SJSA1 (cell line): ENCODE measurements at places on chromosomes 1 and 21. TPM values are rescaled to one million over a fixed set of nuclear protein-coding genes. Genes with fewer than 3 reads are reported as not detected.

OR6F1 gene
- not detected in 2 replicates for total RNA-seq

FCAMR gene
- not detected in 2 replicates for total RNA-seq

SHISAL2A gene
- not detected in 2 replicates for total RNA-seq

DNA sequence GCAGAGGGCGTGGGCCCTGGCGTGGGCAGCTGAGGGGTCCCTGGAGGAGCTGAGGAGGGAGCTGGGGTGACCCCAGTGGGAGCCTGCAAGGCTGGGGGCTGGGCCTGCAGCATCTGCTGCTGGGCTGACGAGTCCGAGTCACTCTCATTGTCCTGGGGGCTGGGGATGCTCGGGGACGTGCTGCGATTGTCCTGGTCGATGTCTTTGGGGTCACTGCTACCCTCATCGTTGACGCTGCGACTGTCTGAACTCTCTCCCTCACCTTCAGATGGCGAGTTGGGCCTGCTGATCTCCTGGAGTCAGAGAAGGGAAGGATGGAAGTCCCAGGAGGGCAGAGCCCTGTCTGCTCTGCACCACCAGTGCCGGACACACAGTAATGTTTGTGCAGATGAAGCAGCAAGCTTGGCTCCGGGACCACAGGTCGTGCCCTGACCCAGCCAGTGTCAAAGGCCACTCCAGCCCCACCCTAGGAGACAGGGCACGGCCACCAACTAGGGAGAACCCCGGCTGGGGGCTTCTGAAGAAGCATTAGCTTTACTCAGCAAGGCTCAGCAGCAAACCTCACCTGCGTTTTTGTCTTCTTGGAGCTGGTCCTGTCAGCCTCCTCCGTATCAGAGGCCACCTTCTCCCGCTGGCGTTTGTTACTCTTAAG lies 43.4 kb downstream of the SLC45A1 start:
- no peak for DNase-seq

DNA sequence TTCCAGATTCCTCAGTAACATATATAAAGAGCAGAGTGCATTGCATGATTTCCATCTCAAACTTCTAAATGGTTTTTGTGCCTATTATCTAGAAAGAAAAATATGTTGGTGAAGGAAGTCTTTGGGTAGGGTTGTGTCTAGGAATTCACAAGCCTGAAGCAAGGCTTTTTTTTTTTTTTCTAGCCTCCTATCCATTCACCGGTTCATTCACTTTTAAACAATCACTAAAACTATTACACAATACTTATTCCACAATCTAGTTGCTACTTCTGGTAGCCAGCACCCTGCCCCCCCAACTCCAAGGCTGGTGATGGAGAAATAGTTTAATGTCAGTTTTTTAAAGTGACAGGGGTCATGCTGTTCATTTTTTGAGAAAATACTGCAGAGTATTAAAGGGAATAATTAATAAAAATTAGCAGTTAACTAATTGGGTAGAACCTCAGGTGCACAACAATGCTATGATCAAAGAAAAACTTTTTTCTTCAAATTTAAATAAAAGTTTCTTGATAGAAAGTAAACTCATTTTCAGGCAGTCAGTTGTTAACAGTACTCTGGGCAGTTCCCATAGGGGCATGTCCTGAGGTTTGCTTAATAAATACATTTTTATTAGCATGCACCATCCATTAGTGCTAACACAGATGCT lies 10.9 kb downstream of the IRF2BP2 start:
- DNase-seq: no peak

DNA sequence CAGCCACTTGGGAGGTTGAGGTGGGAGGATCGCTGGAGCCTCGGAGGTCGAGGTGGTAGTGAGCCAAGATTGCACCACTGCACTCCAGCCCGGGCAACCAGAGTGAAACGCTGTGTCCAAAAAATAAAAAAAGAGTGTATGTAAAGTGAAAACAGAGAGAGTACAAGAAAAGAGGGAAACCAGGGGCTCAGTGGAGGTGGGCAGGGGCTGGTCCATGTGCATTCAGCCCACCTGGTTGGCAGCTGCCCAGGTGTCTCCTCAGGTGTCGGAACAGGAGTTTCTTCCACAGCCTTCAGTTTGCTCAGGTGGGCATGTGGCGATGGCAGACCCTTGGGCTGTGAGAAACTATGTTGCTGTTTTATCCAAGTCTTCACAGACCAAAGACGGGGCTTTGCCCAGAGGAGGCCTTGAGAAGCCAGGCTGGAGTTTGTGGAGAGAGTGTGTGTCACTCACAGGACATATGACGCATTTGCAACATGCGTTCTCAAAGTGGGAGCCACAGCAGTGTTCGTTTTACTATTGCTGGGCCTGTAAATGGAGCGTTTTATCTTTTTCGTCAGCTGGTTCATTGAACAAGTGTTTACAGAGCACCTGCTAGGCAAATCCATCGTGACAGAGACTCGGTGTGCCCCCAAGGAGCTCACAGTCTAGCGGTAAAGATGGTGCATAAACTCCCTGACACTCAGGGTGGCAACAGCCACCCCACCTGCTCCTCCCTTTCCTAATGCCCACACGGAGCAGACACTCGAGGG lies 22.4 kb upstream of the SAMD11 start:
- DNase-seq: no peak

GRCh38 chr21:27077501-27077900 lies 110.6 kb upstream of the ADAMTS5 start:
- no peak for DNase-seq

GRCh38 chr1:47452426-47452825 lies 14.6 kb downstream of the FOXD2 start:
- no peak for DNase-seq

- no peak for DNase-seq
Observed at GRCh38 chr1:78334952-78335351, 155.8 kb upstream of the PTGFR start.

- no peak for DNase-seq
Observed at GRCh38 chr1:103336408-103336807, 189.1 kb upstream of the RNPC3 start.

DNA sequence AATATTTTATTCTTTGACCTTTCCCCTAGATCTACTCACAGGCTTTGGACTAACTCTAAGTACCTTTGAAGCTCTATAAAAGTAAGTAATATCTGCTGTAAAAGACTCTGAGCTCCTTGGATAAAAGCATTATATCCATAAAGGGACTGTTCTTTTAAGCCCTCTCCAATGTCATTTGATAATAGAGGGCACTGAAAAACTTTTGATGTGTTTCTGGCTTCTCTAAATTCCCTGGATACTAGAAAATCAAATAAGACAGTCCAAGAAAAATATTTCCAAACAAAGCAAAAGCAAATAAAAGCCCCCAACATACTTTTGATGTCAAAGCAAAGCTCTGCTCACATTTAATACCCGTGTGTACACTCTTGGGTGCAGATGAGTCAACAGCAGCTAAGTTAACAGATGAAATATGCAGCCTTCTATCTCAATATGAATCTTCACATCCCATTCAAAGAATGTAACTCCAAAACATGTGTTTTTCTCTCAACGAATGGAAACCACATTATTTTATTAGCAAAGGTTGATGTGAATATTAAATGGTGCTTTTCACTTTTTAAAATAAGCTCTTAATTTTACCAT lies 230.3 kb downstream of the CENPF start:
- no peak for DNase-seq

GRCh38 chr1:204871405-204872037 lies 859 bp downstream of the NFASC start:
- no peak for DNase-seq

- peak; percentile 97 for DNase-seq
Observed at GRCh38 chr1:22052115-22053016, at the start of gene CDC42. Gene CDC42 (plus strand): TSS chr1:22052709. CDS start chr1:22078479, 25,770 bp downstream.

DNA sequence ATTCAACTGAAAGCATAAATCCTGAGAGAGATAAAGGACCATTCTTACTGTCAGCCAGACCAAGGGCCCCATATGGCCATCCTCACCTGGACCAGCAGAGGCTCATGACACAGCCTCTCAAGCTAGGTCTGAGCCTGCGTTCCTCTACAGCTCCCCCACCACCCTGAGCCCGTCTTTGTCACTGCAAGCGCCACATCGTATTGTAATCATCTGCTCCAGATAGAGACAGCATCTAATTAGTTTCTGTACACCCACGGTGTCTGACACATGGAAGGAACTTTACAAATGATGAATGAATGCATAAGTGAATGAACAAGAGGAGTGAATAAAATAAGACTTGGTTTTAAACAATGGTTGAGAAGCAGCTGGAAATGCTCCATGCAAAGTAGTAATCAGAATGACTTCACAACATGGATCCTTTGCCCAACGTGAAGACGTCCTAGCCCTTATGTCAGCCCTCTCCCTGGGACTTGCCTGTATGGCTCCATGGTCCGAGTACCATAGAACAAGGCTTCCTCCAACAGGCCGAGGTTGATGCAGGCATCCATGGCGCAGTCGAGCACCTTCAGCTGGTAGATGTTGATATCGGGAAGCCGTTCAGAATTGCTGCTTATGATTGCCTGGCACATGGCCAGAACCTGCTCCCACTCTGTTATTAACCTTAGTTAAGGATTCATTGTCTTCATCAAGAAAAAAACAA lies 648.9 kb downstream of the SMYD3 start:
- DNase-seq: no peak

- DNase-seq: no peak
Observed at GRCh38 chr1:18681423-18681835, 50.8 kb downstream of the PAX7 start.

DNA sequence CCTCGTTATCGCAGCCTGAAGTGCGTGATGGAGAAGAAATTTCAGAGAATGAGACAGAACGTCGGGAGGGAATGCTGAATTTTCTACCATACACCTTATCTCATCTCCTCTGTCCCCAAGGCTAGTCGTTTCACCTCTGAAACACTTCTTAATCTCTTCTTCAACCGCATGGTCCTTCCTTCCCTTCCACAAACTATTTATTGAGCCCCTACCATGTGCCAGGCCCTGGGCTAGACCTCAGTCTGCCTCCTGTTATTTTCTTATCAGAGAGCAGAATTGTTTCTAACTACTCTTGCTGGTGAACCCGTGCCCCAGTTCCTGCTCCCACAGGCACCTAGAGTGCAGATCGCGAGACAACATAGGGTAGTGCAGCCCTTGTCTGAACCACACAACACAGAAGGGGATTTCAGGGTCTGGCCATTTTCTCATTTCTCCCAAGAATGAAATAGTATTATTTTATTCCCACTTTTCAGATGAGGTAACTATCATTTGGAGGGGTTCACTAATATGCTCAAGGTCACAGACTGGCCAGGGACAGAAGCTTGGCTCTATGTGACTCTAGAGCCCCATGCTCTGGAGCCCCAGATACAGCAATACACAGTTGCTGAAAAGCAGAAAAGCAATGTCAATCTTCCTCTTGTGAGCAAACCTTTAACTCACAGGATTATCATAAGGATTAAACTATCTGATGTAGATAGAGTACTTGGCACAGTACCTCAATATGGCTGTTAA lies 598 bp upstream of the ADIPOR1 start:
- DNase-seq: no peak
